Tibial nerve (tissue), 4 donors: ENCODE measurements at places on chromosomes 6 and 20. TPM values are rescaled to one million over a fixed set of nuclear protein-coding genes. Genes with fewer than 3 reads are reported as not detected.

OTOR gene
- total RNA-seq: not detected

TCEA2 gene
- total RNA-seq: 45.6 TPM

AFG1L gene
- 2.0 TPM for total RNA-seq

IL17A gene
- not detected for total RNA-seq

- H3K27me3 ChIP-seq: no peaks in the 10 kb centered on the region
- DNase-seq: no peak
- no peak overlapping the region for H3K27ac ChIP-seq
- H3K4me1 ChIP-seq: peaks cover 4% of the 10 kb centered on the region
- H3K36me3 ChIP-seq: no peaks in the 10 kb centered on the region
Observed at GRCh38 chr6:141472162-141472928, 660.4 kb upstream of the GJE1 start.

- no peak for DNase-seq
- H3K27ac ChIP-seq: no peak overlapping the region
- H3K4me1 ChIP-seq: no peaks in the 10 kb centered on the region
- H3K27me3 ChIP-seq: no peaks in the 10 kb centered on the region
- H3K36me3 ChIP-seq: no peaks in the 10 kb centered on the region
- no peak overlapping the region for H3K4me3 ChIP-seq
Observed at GRCh38 chr6:77025736-77026223, 437.5 kb downstream of the HTR1B start.

DNA sequence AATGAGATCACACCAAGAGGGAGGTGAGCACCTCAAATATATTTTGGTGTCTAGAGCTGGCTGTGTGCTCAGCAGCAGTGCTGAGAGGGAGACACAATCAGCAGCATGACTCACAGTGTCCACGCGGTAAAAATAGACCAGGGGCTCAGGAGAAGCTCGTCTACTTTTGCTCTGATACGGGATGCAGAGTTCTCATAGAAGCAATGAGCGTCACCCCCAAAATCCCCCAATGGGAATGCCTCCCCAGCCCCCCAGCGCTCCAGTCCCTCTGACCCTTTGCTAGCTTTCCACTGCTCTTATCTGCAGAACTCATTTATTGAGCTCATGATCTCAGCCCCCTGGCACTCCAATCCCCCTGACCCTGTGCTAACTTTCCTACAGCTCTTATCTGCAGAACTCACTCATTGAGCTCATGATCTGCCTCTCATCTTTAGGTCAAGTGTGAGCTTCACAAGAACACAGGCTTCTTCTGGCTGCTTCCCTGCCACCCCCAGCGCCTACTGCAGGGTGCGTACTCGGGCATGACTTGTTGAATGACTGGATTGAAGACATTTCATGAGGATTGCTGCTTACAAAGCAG, 34.0 kb downstream of the SYNDIG1 start:
- H3K36me3 ChIP-seq: no peaks in the 10 kb centered on the region
- no peak for DNase-seq
- no peak overlapping the region for H3K27ac ChIP-seq
- H3K4me1 ChIP-seq: no peaks in the 10 kb centered on the region
- no peaks in the 10 kb centered on the region for H3K27me3 ChIP-seq
- H3K4me3 ChIP-seq: no peak overlapping the region

GRCh38 chr6:62390401-62390800, 104.4 kb upstream of the KHDRBS2 start:
- no peaks in the 10 kb centered on the region for H3K27me3 ChIP-seq
- H3K36me3 ChIP-seq: no peaks in the 10 kb centered on the region
- no peak for DNase-seq
- H3K4me3 ChIP-seq: no peak overlapping the region
- no peak overlapping the region for H3K27ac ChIP-seq
- H3K4me1 ChIP-seq: no peaks in the 10 kb centered on the region

GRCh38 chr6:137518386-137518983, 24.3 kb upstream of the OLIG3 start:
- no peaks in the 10 kb centered on the region for H3K4me1 ChIP-seq
- H3K36me3 ChIP-seq: no peaks in the 10 kb centered on the region
- H3K27ac ChIP-seq: no peak overlapping the region
- no peak for DNase-seq
- H3K4me3 ChIP-seq: no peak overlapping the region

GRCh38 chr6:1940381-1940780, 305.0 kb downstream of the GMDS start:
- H3K27ac ChIP-seq: no peak overlapping the region
- no peaks in the 10 kb centered on the region for H3K27me3 ChIP-seq
- DNase-seq: no peak
- no peaks in the 10 kb centered on the region for H3K4me1 ChIP-seq
- no peaks in the 10 kb centered on the region for H3K36me3 ChIP-seq

DNA sequence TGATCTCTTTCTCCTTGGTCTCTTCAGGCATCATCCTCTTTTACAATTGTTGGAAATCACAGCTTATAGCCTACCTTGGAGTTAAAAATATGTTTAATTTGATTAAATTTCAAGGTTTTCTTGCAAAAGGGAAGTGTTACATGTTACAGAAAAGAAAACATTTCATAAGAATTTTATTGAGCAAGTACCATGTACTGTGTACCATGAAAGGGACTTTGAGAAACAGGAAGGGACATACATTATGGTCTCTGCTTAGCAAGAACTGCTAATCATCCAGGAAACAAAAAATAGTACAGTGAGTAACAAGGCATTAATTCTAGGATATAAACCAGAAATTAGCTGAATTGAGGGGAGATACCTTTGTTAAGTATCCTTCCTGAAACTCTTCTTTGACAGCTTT, 145.3 kb upstream of the SPACA1 start:
- no peak for DNase-seq
- no peaks in the 10 kb centered on the region for H3K36me3 ChIP-seq
- H3K4me3 ChIP-seq: no peak overlapping the region
- H3K27ac ChIP-seq: no peak overlapping the region

DNA sequence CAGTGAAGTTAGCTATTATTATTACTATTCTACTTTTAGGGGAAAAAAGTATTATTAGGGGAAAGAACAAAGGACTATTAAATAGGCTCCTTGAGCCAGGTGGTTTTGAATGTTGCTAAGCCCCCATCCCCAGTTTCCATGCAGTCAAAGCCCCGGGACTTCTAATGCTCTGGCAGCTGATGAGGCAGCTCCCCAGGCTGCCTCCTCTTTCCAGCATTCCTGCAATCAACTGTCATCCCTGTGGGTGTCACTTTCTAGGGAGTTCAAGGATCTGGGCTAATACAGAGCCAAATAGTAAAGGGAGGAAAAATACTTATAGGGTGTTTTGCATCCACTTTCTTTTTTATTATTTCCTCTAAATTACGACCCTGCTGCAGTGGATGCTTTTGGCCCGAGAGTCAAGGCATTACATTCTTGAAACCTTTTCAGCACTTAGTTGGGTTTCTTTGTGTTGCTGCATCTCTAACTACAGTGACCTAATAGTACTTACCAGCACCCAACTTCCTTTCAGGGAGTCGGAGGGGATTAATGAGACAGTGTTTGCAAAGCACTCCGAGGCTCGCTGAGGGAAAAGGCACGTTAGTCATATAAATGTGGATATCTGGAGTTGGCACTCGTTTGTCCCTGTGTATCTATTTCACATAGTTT, 303.9 kb upstream of the MAP3K7 start:
- no peak overlapping the region for H3K27ac ChIP-seq
- no peaks in the 10 kb centered on the region for H3K4me1 ChIP-seq
- H3K4me3 ChIP-seq: no peak overlapping the region
- H3K36me3 ChIP-seq: no peaks in the 10 kb centered on the region
- no peaks in the 10 kb centered on the region for H3K27me3 ChIP-seq

DNA sequence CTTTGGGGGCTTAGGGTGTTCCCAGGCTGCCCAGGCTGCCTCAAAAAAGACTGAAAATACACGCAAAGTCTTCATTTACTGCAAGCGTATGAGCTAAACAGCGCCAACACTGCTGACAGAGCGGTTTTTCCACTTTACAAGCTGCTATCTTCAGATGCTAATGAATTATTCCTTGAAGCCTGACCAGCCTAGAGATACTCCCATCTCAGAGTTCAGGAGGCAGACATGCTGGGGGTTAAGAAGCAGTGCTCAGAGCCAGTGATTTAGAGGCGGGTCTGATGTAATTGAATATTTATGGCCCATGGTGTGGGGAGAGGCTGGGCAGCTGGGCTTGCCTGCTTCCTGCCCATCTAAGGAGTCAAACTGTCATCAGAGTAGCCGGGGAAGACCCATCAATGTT, 241.4 kb downstream of the SLC24A3 start:
- no peak overlapping the region for H3K27ac ChIP-seq
- H3K4me3 ChIP-seq: no peak overlapping the region
- H3K4me1 ChIP-seq: no peaks in the 10 kb centered on the region
- H3K36me3 ChIP-seq: no peaks in the 10 kb centered on the region

DNA sequence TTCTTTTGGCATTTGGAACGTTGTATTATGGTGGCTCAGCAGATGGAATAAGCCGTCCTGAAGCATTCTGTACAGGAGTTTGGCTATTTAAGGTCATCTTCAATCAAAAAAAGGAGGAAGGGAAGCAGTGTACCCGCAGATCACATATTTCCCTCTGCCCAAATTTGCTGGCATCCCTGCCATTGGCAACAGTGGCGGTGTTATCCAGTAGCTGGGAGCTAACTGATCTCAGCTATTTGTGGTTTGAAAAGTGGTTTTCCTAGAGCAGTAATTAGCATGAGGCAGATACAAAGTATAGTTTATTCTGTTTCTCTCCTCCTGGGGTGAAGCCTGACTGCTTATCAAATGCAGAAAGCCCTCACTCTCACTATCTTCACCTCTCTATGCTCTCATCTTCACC, 576.8 kb downstream of the QKI start:
- H3K4me1 ChIP-seq: no peaks in the 10 kb centered on the region
- no peaks in the 10 kb centered on the region for H3K36me3 ChIP-seq
- H3K4me3 ChIP-seq: no peak overlapping the region
- no peak overlapping the region for H3K27ac ChIP-seq
- H3K27me3 ChIP-seq: no peaks in the 10 kb centered on the region
